ENCODE measurements at places on chromosomes 2 and 18.
A peak's percentile ranks its signal among the peaks of the same experiment; 100 is the strongest.

GRCh38 chr2:201795607-201796477 is 10.5 kb upstream of the CDK15 start:
- DNase-seq, result peak; percentile 71

DNA sequence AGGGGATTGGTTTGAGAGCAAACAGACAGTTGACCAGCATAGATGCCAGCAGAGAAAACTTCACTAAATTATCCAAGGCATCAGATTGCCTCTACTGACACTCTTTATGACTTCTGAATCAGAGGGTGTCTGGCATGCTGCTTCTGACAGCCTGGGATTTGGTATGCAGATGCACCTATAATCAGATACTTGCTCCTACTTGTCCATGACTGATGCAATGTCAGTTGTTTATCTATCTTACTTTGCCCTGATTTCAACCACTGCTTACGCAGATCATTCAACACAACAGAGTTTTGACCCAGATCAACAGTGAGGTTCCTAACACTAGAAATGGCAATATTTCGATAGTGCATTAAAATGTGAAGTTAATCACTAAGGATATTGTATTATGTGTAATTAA is 22.6 kb upstream of the CALCRL start:
- DNase-seq, result no peak

DNA sequence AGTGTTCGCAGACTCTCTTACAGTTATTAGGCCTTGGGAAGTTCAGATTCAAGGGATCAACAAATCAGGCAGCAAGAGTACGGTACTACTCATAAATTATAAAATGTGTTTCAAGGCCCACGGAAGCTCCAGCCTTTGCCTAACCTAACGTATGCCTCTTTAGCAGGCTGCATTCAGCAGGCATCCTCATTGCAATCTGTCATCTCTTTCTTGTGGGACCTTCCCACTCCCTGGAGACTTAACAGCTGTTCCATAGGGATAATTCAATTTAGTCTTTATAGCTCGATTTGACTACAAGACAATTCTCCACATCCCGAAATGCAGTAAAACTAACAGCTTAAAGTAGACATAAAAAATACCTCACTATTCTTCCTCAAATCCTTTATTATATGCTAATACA is 453.7 kb downstream of the CNTNAP5 start:
- no peak for DNase-seq

- DNase-seq, result no peak
These were observed 88.8 kb upstream of the SNTG2 start for GRCh38 chr2:861655-862354.

DNA sequence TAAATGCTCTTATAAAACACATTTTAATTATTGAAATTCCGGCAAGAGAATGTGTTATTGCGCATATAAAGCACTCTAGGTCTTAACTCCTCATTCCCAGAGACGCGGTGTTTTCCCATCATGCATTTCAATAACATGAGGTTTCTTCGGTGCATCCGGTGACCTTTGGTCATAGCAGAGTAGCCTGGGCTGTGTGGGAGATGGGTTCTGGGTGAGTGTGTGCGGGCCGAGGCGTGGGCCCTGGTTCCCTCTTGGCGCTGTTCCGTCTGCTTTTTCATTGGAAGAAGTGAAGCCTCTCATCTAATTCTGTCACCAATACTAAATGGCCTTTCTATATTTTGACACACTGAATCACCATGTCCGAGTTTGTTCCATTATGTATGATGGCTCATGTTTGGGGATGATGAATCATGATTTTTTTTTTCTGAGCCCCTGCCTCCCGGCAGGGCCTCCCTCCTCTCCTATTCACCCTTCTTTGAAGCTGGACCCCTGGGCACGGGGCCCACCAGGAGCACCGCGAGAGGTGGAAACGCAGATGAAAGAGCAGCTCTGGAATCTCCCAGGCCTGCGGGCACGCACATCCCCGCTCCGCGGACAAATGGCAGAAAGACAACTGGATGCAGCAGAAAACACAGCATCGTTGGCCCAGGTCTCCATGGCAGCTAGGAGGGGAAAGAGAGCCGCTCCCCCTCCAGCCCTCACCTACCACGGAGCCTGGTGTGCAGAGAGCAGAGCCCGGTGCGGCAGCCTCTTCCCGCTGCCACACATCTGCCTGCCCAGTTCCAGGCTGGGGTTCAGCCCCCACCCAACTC is 85.8 kb upstream of the HPCAL1 start:
- no peak for DNase-seq

DNA sequence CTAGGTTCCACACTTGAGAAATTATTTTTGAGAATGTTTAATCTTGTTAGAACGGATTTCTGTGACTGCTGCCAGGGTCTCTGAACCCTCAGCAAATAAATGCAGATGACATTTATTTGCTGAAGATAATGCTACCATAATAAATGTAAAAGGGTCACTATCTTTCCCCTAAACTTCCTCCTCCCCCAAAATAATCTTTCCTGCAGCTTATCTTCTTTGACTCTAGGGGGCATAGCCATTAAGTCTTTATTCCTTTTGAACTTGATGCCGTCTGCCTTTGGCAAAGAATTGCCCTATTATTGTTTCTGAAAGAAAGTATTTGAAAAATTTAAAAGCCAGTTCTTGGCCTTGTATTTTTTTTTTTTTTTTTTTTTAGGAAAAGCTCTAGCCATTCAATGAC is 63.6 kb upstream of the ACSL3 start:
- peak; percentile 20 for DNase-seq

DNA sequence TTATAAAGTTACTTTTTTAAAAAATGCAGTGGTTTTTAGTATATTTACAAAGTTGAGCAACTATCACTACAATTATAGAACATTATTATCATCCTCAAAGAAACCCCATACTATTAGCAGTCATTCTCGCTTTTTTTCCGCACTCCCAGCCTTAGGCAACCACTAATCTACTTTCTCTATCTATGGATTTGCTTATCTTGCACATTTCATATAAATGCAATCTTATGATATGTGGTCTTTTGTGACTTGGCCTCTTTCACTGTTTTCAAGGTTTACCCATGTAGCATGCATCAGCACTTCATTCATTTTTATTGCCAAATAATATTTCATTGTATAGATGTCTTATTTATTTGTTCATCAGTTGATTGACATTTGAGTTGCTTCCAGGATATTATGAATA is 273.4 kb downstream of the AGPS start:
- DNase-seq, result no peak

DNA sequence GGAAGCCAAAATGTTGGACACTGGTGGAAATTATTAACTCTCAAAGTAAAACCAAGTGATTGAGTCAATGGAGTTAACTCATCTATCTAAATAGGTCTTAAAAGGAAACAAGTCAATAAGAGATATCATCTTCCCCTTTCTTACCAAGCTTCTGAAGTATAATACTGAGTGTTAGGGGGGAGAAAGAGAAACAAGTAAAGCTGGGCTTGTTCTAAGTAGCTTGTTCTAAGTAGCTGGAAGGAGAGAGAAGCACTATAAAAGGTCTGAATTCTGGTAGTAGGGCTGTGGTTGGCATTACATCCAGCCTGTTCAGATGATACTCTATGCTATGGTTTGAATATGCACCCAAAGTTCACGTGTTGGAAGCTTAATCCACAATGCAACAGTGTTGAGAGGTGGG is 26.8 kb downstream of the YES1 start:
- DNase-seq, result no peak

DNA sequence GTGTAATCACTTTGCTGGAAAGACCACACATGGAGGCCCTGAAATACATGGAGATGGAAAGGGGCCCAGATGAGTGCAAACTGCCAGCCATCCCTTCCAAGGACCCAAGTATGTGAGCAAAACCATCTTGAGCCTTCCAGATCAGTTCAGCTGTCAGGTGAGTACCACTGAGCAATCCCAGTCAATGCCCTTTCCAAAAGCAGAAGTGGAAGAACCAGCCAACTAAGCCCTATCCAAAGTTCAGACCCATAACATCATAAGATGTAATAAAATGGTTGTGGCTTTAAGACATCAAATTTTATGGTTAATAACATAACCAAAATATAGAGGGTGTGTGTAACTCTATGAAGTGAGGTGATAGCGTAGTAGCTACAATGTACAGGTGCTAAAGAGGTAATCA is 88.5 kb downstream of the NXPH2 start:
- DNase-seq, result no peak
